ENCODE measurements at places on chromosomes 1 and 21.

- no peak for DNase-seq
Observed at GRCh38 chr1:36080801-36081200, 3.1 kb upstream of the TEKT2 start.

GRCh38 chr1:26907071-26907917 lies 6.5 kb downstream of the NR0B2 start:
- peak; percentile 69 for DNase-seq

- no peak for DNase-seq
Observed at GRCh38 chr21:45863751-45864150, 117.8 kb upstream of the COL6A1 start.

GRCh38 chr1:25204797-25205480 lies 27.4 kb downstream of the SYF2 start:
- peak; percentile 64 for DNase-seq

DNA sequence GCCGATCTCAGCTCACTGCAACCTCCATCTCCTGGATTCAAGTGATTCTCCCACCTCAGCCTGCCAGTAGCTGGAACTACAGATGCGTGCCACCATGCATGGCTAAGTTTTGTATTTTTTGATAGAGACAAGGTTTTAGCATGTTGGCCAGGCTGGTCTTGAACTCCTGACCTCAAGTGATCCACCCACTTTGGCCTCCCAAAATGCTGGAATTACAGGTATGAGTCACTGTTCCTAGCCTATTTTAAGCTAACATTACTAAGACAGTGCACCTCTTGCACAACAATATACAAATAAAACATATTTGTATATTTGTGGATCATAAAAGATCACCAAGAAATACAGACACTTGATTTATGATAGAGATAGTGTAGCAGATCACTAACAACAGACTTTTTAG lies 139.1 kb downstream of the DUSP10 start:
- DNase-seq: no peak

- peak; percentile 82 for DNase-seq
Observed at GRCh38 chr1:55140546-55140983, 74.6 kb downstream of the USP24 start.

- peak; percentile 16 for DNase-seq
Observed at GRCh38 chr1:35288761-35289160, 20.3 kb downstream of the ZMYM4 start.

- DNase-seq: no peak
Observed at GRCh38 chr1:84721152-84721551, 30.9 kb upstream of the SSX2IP start.

DNA sequence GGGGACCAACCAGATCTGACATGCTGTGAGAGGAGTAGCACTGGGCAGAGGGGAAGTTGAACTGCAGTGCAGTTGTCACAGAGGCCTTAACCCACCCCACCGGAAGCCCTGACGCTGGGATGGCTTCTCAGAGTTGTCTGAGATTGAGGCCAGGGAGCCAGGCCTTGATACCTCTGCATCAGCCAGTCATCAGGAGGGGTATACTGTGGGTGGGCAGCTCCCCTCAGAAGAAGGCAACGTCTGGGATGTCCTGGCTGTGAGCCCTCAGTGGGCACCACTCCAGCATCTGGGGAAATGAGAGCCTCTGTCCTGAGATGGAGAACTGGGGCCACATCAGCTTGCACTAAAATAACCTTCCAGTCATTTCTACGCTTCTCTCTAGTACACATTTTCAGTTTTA lies 47.9 kb upstream of the BCAR3 start:
- DNase-seq: no peak

- DNase-seq: no peak
Observed at GRCh38 chr1:31643976-31644559, 608 bp downstream of the PEF1 start.

DNA sequence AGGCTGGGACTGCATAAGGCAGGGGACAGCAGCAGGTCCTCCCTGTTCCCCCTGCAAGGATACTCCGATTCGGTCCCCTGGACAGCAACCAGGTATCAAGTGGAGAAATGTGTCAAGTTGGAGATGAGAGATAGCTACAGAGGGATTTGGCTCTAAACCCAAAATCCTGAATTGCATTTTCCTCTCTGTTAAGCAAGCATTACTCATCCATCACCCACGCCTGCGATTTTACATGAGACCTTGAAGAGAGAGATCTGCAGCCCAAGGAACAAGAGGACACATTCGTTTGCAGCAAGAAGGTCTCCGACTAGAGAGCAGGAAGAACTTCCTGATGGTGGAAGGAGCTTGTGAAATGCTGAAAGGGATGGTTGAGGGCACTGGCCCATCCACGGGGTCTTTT lies 21.9 kb downstream of the SYT2 start:
- DNase-seq: peak; percentile 25

DNA sequence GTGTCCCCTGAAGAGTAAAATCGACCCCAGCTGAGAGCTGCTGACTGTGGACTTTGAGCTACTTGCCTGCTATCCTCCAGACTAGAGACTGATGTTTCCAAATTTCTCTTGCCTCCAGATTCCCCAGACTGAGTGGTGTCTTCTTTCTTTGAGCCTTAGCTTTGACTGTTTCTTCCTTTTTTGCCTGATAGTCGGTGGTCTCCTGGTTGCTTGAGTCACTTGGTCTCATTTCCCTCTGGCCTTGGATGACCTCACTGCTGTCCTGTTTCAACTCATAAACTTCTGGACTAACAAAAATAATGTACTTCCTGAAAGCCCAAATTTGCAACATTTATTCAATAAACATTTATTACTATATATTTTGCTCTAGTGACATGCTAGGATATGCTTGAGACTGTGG lies 52.9 kb upstream of the DIPK1A start:
- DNase-seq: no peak

DNA sequence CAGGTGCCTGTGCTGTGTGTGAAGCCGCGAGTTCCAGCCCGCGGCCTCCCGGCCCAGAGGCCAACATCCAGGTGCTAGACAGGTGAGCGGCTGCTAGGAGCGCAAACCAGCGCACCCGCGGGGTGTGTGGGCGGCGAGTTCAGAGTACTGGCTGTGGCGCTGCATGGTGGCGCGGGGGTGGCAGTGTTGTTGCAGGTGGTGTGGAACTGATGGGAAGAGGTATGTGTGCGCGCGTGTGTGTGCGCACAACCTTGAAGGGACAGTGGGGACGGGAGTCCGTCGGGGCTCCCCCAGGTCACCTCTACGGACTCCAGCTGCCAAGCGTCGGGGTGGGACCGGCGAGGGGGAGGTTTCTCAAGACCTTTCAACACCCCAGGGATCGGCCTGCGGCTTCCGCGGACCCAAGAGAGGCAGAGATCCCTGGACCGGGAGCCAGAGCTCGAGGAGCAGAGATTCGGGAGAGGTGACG lies 433 bp upstream of the DMBX1 start:
- DNase-seq: no peak

- DNase-seq: no peak
Observed at GRCh38 chr1:226475142-226475511, 67.2 kb upstream of the PARP1 start.

GRCh38 chr1:156942176-156942575 lies 21.7 kb downstream of the LRRC71 start:
- no peak for DNase-seq

DNA sequence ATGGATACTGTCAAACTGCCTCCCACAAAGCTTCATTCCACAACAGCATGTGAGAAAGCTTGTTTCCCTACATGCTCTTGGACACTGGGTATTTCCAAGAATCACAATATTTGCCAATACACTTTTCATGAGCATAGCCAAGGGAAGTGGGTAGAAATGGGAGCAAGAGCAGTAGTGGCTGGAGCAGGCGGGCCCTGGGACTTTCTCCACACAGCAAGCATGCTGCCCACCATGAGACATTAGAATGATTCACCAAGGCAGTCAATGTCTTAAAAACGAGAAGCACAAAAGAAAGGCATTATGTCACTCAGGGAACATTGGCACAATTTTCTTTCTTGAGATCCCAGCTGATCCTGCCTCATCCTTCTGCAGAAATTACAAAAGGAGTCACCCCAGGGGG lies 371.6 kb upstream of the RUNX1 start:
- DNase-seq: no peak

DNA sequence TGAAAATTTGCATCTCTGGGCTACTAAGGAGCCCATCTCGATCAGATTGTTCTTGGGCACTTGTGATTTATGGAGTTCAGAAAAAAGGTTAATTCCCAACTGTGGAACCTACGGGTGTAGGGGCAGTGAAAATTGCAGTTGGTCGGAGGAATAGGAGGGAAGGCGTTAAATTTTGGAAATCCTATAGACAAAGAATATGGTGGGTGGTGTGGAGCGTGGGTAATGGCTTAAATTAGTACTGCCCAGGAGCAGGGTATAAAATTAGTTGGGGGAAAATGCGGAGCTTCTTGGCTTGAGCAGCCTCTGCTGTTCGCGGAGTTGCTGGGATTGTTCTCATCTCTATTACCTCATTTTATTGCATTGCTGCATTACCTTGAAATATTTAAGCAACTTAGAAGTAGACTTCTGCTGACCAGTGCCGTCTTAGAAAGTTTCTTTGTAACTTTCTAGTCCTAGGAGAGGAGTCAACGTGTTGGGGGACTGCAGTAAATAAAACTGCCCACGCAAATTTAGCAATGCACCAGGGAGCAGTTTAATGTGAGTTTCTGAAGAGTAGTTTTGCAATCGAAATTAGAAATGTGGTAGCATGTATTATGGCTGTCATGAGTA lies 514 bp downstream of the S1PR1 start:
- DNase-seq: peak; percentile 72

- DNase-seq: no peak
Observed at GRCh38 chr1:36436821-36437220, 13.4 kb downstream of the OSCP1 start.

DNA sequence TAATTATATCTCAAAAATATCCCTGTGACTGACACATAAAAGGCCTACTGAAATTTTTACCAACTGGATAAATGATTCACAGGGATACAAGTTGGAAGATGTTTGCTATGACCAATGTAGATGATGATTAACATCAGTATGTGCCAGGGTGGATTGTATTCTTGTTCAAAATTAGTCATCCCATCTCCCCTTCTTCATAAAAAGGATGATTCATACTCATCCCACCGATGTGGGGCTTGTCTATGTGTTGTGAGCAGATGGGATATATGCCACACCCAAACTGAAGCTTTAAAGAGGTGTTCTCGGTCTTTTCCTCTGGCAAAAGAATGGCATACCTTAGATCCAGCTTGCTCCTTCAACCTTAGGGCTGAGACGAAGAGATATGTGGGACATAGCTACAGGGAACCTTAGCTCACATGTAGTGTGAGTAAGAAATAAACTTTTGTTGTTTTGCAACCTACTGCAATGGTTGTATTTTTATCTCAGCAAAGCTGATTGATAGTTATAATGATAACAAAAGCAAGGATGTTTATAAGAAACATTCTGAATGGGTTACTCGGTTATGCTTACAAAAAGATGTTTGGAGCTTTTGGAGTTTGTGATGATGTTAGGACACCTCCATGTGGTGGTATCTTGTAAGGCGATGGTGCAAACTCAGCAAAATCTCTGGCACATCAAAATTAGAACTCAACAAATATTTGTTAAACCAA lies 29.4 kb downstream of the SPATA17 start:
- DNase-seq: peak; percentile 14

DNA sequence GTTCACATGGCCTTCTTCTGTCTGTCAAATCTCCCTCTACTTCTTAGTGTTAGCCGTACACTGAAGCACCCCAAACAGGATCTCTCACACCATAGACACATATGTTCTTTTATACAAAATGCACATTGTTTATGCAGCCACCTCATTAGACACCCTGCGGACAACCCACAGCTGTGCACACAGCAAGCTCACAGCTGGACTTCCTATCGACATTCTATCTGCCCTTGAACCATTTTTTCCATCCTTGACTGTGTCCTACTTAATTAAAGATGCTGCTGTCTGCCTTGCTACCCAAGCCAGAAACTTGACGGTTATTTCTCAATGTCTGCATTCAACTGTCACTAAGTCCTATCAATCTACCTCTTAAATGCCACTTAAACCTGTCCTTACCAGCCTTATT lies 3.2 kb upstream of the ZBTB21 start:
- DNase-seq: no peak

DNA sequence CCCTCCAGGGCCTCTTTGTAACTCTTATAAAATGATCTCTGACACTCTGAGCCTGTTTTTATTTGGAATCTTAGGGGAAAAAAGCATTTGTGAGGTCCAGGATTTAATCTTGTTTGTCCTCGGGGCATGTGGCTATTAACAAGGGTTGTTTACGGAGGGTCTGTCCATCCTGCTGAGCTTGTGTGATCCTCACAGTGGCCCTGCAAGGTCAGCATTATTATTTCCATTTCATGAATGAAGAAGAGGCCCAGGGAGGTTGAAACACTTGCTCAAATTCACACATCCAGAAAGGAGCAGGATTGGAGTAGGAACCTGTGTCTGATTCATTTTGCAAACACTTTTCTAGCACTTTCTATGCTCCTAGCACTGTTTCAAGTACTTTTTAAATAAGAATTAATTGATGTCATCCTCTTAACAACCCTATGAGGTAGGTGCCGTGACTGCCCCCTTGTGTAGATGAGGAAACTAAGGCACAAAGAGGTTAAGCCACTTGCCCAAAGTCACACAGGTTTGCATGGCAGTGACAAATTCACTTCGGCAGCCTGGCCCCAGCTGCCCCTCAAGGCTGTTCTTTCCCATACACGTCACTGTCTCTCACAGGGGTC lies 178.9 kb downstream of the MIS18A start:
- DNase-seq: no peak

- DNase-seq: no peak
Observed at GRCh38 chr1:205917466-205918238, 25.6 kb downstream of the SLC26A9 start.

DNA sequence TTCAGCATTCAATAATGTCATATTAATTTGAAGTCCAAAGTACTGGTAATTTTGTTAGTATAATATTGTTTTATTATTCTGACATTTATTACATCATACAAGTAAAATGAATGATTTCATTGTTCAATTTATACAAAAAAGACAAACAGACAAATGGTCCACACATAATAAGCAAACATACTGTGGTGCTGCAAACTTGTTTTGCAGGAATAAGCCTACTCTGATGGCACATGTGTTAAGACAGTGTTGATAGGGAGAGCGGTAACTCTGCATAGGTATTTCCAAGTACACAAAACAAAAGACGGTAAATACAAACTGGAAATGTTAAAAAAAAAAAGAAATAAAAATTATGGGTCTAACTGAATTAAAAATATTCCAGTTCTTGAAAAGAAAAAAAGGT lies 59.7 kb upstream of the DPYD start:
- no peak for DNase-seq

GRCh38 chr1:910881-911721 lies 12.6 kb upstream of the SAMD11 start:
- no peak for DNase-seq
